ENCODE measurements at places on chromosomes 7 and 10.

- DNase-seq = no peak
Observed at GRCh38 chr7:26684447-26684846, 179.9 kb downstream of the SKAP2 start.

DNA sequence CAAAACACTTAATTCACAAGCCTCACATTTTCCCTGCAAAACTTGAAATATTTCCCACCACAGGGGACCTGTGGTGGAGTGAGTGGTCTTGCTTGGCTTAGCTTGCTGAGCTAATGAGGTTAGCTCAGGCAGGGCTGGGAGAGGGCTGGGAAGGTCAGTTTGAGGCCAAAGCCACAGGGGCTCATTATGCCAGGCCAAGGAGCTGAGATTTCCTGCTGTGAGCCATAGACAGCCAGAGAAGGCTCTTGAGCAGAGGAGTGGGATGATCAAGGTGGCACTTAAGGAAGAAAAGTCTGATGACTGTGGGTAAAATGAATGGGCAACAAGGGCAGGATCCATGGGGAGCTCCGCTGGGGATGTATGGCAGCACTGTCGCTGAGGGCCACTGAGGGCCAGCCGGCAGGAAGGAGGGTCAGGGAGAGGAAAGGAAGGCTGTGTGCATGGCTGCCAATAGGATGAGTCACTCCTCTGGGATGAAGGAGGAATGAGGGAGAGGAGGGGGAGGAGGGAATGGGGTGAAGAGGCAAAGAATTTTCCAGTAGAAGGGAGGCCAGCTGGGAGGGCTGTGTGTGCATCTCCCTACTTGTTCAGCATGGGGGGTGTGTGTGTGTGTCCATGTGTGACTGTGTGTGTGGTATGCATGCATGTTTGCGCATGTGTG lies 18.7 kb upstream of the ZNF488 start:
- peak; percentile 50 for DNase-seq

DNA sequence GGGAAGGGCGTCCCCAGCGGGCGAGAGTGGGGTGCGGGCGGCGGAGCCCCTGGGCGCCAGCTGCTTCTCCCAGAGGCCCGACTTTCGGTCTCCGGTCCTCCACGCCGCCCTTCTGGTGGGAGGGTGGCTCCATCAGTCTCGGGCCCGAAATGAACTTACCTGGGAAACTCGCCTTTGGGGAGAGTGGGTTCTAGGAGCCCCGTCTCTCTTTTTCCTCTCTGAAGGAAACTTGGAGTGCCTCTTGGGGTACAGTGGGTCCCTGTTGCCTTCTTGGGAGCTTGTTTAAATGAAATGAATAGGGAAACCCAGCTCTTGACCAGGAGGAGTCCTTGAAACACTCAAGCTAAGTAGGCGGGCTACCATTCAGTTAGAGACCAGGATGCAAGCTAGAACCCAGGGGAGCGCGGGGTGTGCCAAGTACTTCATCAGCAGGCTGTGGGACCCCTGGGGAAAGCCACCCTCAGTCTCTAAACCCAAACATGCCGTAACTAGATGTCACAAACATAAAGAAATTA lies 1.3 kb downstream of the SLC26A4 start:
- no peak for DNase-seq

DNA sequence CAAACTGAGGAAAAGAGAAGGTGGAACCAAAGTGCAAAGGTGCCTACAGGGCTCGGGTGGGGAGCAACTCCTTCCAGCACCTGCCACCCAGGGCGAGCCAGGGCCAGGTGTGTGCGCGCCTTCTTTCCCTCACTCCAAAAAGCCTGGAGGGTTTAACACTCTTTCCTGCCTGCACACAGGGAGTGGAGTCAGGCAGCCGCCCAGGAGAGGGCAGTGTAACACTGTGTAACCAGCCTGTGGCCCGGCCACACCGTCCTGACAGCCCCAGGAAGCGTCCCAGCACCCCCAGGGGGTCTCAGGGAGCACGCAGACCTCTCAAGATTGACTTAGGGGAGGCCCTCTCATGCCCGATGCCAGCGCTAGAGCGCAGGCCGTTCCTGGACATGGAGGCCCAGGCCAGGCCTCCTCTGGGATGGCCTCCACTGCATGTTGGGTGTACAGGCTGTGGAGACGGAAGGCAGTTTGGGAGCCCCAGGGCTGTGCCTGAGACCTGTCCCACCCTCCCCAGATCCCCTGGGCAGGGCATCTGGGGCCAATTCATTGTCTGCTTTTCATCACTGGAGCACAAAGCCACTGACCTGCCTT lies 13.4 kb downstream of the BRI3 start:
- peak; percentile 54 for DNase-seq

GRCh38 chr7:93544691-93545090 lies 29.8 kb downstream of the CALCR start:
- DNase-seq = no peak

DNA sequence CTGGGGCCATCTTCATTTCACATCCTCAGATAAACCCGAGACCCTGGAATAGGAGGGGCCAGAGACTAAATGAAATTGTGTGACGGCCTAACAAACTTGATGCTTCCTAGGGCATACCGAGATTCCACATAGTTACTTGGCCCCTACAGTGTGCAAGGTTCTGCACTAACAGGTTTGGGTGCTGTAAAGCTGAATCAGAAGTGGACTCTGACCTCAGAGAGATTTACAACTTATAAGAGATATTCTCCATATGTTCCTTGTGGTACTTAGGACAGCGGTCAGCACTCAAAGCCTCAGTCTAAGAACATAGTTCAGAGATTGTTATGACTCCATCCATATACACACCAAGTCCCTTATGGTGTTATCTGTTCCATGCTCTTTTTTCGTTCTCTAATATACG lies 55.1 kb upstream of the FHIP2A start:
- DNase-seq = no peak

- DNase-seq = no peak
Observed at GRCh38 chr7:360454-361100, 70.6 kb downstream of the FOXL3 start.

DNA sequence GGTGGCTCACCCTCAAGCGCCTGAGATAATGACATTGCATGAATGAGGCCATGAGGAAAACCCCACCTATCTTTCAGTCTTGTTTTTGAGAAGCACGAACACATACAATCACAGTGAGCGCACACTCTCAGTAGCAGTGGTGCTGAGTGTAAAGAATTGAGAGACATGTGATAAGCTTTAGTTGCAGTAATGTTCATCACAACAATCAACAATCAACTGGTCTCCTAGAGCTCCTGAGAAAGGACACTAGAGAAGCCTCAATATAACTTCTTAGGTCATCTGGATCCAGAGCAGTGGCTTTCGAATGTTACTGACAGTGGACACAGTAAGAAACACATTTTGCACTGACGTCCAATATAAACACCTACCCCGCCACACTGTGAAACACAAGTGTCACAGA lies 12.8 kb downstream of the ERLIN1 start:
- DNase-seq = no peak

GRCh38 chr10:100370714-100371481 lies 23.9 kb downstream of the SCD start:
- peak; percentile 94 for DNase-seq

DNA sequence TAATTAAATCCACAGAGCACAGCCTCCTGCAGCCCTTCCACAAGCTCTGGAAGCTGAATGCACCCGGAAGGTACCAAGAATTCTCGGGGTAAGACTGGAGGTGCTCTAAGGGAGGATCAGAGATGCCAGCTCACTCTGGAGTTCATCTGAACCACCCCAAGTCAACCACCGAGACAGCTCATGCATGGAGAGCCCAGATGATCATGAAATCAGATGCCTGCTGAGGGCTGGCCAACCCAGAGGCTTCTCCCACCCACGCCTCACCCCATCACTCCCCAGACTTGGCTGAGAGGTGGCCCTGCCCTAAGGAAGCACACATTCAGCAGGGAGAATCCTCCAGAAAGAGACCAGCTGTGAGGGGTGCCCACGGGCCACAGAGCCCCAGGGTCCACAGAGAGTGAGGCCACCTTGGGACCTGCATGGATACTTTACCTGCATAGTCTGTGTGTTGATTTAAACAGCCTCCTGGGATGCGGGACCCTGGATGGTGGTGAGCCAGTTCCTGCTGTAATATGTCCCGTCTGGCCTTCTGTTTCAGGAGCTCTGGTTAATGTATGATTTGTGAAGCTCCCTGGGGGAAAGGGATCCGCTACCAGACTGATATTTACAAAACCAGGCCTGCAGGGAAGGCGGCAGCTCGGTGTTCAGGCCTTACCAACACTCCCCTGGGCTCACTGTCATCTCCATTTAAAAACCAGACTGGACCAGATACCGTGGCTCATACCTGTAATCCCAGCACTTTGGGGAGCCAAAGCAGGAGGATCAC lies 64.9 kb downstream of the INSIG1 start:
- DNase-seq = no peak

GRCh38 chr10:20247891-20248708 lies 431.9 kb downstream of the PLXDC2 start:
- DNase-seq = no peak

DNA sequence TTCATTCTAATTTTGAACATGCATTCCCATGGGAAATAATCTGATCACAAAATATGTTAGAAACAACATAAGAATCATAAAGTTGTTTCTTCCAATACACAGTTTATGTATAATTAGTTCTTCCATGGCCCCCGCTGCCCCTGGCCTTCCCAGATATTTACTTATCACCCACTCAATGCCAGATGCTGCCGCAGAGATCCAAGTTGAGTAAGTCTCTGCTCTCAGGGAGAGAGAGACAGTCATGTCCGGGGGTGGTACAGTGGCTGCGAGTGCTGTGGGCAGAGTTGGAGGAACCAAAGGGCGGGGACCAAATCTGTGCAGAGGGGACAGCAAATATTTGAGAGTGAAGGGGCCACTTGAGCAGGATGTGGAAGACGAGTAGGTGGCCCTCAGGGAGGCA lies 37.1 kb downstream of the COL26A1 start:
- no peak for DNase-seq

- DNase-seq = no peak
Observed at GRCh38 chr7:99617192-99617781, 541 bp downstream of the ZSCAN25 start.

DNA sequence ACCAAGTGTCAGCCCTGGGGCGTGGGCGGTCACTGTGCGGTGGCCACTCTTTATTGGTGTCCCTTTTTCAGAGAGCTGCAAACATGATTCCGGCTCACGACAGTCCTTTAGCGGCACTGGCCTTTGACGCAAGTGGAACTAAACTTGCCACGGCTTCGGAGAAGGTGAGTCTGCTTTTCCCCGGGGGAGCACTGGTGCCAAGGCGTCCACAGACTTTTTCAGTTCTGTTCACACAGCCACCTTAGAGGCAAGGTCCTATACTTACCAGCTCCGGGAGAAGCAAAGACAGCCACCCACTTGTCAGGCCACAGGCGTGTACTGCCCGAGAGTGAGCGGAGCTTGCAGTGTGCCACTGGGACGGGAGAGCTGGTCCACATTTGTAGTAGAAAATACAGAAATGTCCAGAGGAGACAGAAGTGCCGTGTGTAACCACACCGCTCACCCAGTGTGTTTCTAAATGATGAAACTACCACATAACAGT lies 27.9 kb downstream of the WIPI2 start:
- no peak for DNase-seq

- DNase-seq = no peak
Observed at GRCh38 chr7:148337246-148337965, 253.2 kb upstream of the C7orf33 start.

DNA sequence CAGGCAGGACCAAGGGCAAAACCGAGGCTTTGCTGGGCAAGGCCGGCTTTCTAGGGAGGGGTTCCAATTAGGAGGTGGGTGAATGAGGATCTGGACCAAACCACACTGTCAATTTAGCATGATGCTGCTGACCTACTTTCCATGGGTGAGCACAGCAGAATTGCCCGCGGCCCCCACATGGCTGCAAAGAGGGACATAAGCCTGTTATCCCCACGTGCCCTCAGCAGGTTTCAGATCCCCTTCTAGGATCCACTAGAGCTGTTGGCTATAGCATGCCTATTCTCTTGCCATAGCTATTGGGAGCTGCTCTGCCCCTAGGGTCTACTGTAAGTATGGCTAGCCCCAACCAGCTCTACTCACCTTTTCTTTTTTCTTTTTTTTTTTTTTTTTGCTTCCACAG lies 102.8 kb downstream of the COL13A1 start:
- no peak for DNase-seq

DNA sequence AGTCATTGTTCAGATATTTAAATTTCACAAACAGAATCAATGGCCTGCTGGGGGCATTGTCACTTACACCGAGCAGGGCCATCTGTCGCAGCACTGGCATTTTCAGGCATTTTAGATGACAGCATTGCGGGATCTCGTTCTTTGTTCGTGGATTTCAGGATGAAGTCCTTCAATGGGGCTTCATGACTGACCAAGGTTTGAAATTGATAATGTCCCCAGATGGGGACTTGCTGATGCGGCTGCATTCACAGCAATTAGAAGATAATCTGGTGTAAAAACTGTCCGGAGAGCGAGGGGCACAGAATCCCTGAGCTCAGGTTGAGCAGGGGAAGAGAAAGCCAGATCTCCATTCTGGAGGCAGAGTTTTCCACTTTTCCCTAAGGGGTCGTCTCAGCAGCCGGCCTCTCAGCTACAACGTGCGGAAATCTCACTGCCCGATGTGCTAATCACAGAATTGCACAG lies 1.9 kb upstream of the C7orf33 start:
- DNase-seq = no peak

DNA sequence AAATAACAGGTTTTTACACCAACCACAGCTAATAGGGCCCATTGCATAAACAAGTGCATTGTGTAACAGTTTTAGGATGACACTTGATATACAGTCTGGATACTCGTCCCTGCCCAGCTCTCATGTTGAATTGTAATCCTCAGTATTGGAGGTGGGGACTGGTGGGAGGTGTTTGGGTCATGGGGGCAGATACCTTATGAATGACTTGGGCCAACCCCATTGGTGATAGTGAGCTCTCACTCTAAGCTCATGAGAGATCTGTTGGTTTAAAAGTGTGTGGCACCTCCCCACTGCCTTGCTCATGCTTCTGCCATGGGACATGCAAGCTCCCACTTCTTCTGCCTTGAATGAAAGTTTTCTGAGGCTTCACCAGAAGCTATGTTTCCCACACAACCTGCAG lies 136.7 kb downstream of the PDE1C start:
- no peak for DNase-seq

GRCh38 chr7:66883716-66884115 lies 37.3 kb upstream of the TMEM248 start:
- DNase-seq = peak; percentile 65

GRCh38 chr10:23914641-23915040 lies 294.3 kb upstream of the KIAA1217 start:
- DNase-seq = no peak

DNA sequence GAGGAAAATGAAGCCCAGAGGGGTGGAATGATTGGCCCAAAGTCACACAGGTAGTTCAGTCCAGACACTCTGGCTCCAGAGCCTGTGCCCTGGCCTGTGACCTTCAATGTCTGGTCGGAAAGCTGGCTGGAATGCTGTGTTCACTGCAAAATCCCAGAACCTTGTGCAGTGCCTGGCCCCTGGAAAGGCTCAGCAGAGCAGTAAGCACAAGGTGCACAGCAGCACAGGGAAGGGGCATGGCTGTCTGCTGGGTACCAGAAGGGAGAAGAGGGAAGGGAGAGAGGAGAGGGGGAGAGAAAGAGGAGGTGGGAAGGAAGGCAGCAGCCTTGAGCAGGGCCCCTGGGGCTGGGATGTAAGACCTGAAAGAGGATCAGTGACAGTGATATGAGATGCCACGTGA lies 28.4 kb upstream of the C10orf71 start:
- no peak for DNase-seq

GRCh38 chr7:76008156-76008687 lies 13.8 kb upstream of the TMEM120A start:
- no peak for DNase-seq

All from mammary epithelial cell (primary cell).